Stimulated activated CD8-positive, alpha-beta memory T cell treated with anti-CD3 and anti-CD28 coated beads, Interleukin-12 subunit alpha, Interleukin-12 subunit beta, amount 100 ng/mL, for 4 hours (primary cell): ENCODE measurements at places on chromosomes 12 and 14.

GRCh38 chr14:87732562-87732961, 260.4 kb downstream of the GALC start:
- DNase-seq, result no peak

DNA sequence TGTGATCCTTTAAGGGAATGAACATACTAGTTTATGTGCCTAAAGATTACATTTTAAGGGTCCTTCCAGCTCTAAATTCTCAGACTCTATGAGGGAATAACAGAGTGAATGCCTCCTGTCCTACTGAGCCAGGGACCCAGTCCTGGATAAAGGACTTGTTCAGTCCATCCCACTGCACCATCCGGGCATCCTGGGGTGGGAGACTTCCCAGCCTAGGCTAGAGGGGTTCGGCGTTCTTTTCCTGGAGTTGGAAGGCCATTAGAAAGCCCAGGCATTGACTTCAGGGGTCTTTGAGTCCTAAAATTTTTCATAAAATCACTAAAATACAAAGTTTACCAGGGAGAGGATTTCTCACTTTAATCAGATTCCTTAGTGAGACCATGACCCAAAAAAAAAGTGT, 127.9 kb upstream of the FKBP4 start:
- DNase-seq, result no peak

- DNase-seq, result no peak
Observed at GRCh38 chr12:64390275-64390851, at the start of gene C12orf56. Gene C12orf56, minus strand, starts transcription at chr12:64390758. Its CDS starts 193 bp downstream, at chr12:64390565.

- no peak for DNase-seq
Observed at GRCh38 chr14:66752109-66752508, 244.2 kb downstream of the GPHN start.

GRCh38 chr14:74552623-74553022, 59.1 kb downstream of the ISCA2 start:
- DNase-seq, result no peak

- DNase-seq, result no peak
Observed at GRCh38 chr14:63155511-63156185, 48.6 kb upstream of the RHOJ start.

- no peak for DNase-seq
Observed at GRCh38 chr12:89799316-89799715, 90.7 kb upstream of the ATP2B1 start.

GRCh38 chr12:62516927-62517326, 50.3 kb downstream of the MON2 start:
- no peak for DNase-seq

DNA sequence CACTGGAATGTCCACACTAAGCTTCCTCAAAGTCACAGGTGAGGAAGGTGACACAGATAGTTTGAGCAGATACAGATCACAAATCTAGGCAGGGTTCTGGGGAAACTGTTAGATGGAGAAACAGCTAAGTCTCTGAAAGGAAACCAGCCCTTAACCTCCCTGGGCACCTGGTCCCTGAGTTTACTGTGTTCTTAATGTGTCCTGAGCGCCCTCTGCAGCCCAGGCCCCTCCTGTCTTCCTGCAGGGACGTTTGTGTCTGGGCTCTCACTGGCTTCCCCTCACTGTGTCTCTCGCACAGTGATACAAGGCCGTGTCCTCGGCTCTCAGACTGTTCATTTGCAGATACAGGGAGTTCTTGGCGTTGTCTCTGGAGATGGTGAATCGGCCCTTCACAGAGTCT, 684.3 kb downstream of the TMEM121 start:
- no peak for DNase-seq

DNA sequence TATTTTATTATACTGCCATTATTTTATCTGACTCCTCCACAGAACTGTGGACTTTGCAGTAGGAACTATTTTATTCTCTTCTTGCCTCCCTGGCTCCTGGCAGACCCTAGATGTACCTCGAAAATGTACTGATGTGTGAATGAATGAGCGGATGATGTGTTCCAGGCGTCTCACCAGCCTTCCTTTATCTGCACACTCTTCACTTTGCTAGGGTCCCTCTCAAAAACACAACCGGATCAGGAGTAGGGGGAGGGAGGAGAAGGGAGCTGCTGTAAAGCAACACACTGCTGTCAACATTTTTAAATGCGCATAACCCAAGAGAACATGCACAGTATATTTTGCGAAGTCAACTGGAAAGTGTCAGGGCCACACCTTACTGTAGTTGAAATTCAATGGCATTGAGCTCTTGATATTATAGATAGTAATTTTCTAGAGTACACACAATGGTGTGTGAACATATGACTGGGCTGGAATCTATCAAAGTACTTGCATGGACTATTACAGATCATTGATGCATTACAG, 36.3 kb downstream of the SRGAP1 start:
- no peak for DNase-seq
